ENCODE measurements at places on chromosomes 4 and X.

DNA sequence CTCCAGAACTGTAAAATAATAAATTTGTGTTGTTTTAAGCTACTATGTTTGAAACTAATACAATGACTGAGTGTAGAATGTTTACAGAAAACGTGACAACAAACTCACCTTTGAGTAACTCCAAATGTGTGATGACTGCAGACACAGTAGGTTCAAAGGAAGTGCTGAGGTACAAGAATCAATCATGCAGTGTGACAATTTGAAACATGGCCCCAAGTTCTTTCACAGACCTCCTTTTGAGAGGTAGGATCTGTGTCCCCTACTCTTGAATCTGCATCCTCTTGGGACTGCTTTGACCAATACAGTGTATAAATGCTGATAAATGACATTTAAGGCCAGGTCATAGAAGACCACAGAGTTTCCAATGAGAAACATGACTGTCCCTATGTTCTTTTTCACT lies 667.7 kb upstream of the DIPK2B start:
- no peak for DNase-seq

- DNase-seq, result no peak
Measured at GRCh38 chr4:124135409-124135813, 577.1 kb downstream of the ANKRD50 start.

DNA sequence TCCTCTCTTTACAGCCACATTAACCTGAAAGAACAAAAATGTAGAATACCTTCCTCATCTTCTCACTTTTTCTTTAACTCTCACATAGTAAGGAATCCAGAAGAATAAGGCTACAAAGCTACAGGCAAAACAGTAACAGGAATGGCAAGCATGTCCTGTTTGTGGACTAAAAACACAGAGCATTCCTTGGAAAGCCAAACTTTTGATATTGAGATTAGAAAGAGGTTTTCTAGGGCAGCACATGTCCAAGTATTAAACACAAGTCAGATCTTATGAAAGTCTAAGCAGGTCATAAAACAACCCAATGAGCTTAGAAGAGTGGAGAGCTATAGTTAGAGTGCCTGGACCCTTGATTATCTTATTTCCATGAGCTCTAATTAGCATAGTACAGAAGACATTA lies 58.2 kb upstream of the FAM9C start:
- no peak for DNase-seq

- DNase-seq, result no peak
Measured at GRCh38 chr4:91497892-91498291, 805.9 kb upstream of the GRID2 start.

GRCh38 chrX:37454537-37455285 lies 105.5 kb downstream of the PRRG1 start:
- no peak for DNase-seq

GRCh38 chr4:106385853-106386393 lies 17.3 kb upstream of the GIMD1 start:
- no peak for DNase-seq

GRCh38 chrX:153642051-153642654 lies 4.8 kb upstream of the DUSP9 start:
- DNase-seq, result no peak

Data from stimulated activated CD8-positive, alpha-beta memory T cell treated with anti-CD3 and anti-CD28 coated beads, Interleukin-12 subunit alpha, Interleukin-12 subunit beta, amount 100 ng/mL, for 4 hours (primary cell).